ENCODE measurements at places on chromosomes 12 and 14. TPM values are rescaled to one million over a fixed set of nuclear protein-coding genes. Genes with fewer than 3 reads are reported as not detected.

- no peaks in the 10 kb centered on the region for H3K27me3 ChIP-seq
- H3K4me3 ChIP-seq, result no peak overlapping the region
- no peak for DNase-seq
- H3K36me3 ChIP-seq, result no peaks in the 10 kb centered on the region
- H3K4me1 ChIP-seq, result peaks cover 3% of the 10 kb centered on the region
- no peak overlapping the region for H3K27ac ChIP-seq
Observed at GRCh38 chr14:23115918-23116317, 3.1 kb downstream of the CEBPE start.

GRCh38 chr14:32509632-32510187 lies 180.6 kb downstream of the AKAP6 start:
- H3K27me3 ChIP-seq, result no peaks in the 10 kb centered on the region
- DNase-seq, result no peak
- H3K4me1 ChIP-seq, result no peaks in the 10 kb centered on the region

The SYNDIG1L gene
- 1.0 TPM for total RNA-seq

DNA sequence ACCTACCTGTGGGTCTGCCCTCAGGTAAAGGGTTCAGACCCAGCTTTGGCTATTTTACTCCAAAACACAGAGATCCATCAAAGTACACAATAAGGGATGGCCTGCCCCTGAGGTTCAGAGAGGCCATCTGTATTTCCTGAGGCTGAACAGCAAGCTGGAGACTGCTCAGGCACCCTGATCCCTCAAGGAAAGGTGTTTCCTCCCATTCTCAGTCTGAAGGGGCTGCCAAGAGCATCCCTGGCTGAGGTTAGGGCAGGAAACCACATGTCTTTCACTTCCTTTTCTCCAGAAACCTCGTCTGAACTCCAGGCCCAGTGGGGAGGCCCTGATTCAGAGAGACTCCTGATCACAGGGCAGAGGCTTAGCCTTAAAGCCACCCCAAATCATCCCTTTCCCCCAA lies 1.5 kb downstream of the RILPL1 start:
- DNase-seq, result no peak
- no peaks in the 10 kb centered on the region for H3K27me3 ChIP-seq
- peak overlapping the region; percentile 99 for H3K4me3 ChIP-seq

GRCh38 chr12:52024845-52025230 lies 18.1 kb downstream of the TAMALIN start:
- DNase-seq, result no peak
- H3K4me1 ChIP-seq, result no peaks in the 10 kb centered on the region
- no peaks in the 10 kb centered on the region for H3K27me3 ChIP-seq
- H3K27ac ChIP-seq, result peak overlapping the region; percentile 73

- H3K4me1 ChIP-seq, result no peaks in the 10 kb centered on the region
- no peaks in the 10 kb centered on the region for H3K36me3 ChIP-seq
- H3K27me3 ChIP-seq, result no peaks in the 10 kb centered on the region
- H3K27ac ChIP-seq, result no peak overlapping the region
- DNase-seq, result no peak
Observed at GRCh38 chr14:87233266-87233665, 759.7 kb downstream of the GALC start.

- no peaks in the 10 kb centered on the region for H3K27me3 ChIP-seq
- no peak overlapping the region for H3K4me3 ChIP-seq
- no peak overlapping the region for H3K27ac ChIP-seq
- no peaks in the 10 kb centered on the region for H3K4me1 ChIP-seq
- H3K36me3 ChIP-seq, result no peaks in the 10 kb centered on the region
Observed at GRCh38 chr14:80536456-80536855, 325.2 kb upstream of the DIO2 start.

DNA sequence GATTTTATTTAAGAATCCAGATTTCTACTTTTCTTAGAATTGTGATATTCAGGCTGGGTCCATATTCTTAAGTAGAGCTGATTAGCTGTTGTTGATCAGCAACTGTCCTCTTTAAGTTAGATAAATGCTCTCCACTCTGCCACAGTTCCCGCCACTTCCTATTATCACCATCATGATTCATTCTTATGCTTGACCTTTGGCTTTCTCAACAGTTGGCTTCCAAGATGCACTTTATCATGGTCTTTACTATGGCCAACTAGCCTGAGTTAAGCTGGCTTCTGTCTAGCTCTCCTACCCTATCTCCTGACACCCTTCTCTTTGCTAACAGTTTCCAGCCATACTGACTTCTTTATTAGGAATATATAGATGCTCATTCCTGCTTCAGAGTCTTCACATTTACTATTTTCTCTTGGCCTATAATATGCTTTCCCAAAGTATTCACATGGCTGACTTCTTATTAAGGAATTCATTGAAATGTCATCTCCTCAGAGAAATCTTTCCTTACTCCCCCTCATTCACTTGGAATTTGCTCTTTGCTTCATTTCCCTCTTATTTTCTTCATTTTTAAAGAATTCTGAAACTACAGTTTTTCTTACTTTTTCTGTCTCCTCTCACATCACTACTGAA lies 149.0 kb upstream of the IGF1 start:
- H3K27me3 ChIP-seq, result no peaks in the 10 kb centered on the region
- H3K4me3 ChIP-seq, result no peak overlapping the region
- H3K4me1 ChIP-seq, result no peaks in the 10 kb centered on the region
- no peak for DNase-seq
- H3K36me3 ChIP-seq, result no peaks in the 10 kb centered on the region
- H3K27ac ChIP-seq, result no peak overlapping the region

DNA sequence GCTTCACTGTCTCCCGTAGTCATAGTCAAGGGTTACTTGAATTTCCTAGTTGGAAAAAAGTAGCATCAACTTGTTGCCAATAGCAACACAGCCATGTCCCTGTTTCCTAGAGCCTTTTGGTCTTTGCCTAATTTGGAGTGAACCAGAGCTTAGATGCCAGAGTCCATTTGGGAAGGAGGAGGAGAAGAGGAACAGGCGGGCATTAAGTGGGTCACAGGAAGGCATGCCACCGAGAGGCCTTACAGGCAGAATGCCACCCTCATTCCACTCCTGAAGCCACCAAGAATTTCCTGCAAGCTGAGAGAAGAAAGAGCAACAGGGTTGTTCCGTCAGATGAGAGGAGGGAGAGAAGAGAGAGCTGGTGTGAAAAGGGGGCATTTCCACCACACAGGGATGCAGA lies 339.5 kb downstream of the DPF3 start:
- H3K4me1 ChIP-seq, result no peaks in the 10 kb centered on the region
- H3K27ac ChIP-seq, result no peak overlapping the region
- no peak for DNase-seq
- H3K36me3 ChIP-seq, result no peaks in the 10 kb centered on the region
- H3K27me3 ChIP-seq, result no peaks in the 10 kb centered on the region
- no peak overlapping the region for H3K4me3 ChIP-seq
